ENCODE measurements at places on chromosomes 3 and 15.

DNA sequence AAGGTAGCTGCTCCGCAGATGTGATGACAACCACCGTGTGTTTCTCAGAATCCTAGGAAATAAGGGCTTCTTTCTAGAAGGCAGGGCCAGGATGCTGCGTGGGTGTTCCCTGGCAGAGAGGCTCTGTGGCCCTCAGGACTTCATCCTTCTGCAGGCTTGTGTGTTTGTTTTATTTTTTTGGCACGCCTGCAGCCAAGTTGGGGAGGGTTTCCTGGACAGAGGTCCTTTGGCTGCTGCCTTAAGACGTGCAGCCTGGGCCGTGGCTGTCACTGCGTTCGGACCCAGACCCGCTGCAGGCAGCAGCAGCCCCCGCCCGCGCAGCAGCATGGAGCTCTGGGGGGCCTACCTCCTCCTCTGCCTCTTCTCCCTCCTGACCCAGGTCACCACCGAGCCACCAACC, at the start of gene CLEC3B:
CLEC3B (plus strand) TSS at position 266 of the 400 bp plus-strand sequence; CDS start at position 326, 60 bp downstream.
- peak; percentile 66 for DNase-seq

DNA sequence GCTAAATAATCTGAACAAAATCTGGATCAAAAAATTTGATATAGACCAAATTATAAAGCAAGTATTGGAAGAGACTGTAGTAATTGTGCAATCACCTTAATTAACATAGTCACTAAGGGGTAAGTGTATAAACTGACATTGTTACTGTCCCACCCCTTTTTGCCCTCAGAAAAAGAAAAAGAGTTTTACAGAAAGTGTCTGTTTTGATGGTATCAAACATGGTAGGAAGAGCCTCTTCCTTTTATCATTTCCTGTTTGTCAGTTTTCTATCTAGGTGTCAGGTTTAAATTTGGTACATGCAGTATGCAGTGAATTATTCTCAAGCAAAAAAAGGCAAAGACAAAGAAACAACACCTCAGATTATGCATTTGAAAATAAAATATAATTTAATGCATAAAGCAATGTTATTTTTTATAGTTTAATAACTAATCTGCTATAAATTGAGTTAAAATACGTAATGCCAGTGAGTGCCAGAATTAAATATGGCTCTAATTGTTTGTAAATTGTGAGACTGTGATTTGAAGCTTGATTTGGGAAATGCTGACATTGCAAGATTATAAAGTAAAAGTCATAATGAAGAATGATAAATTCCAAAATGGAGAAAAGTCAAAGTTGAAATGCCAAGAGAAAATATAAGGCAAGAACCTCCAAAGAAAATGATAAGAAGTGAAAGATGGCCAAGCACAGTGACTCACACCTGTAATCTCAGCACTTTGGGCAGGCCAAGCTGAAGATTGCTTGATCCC, 30.3 kb upstream of the CMC1 start:
- DNase-seq, result no peak

DNA sequence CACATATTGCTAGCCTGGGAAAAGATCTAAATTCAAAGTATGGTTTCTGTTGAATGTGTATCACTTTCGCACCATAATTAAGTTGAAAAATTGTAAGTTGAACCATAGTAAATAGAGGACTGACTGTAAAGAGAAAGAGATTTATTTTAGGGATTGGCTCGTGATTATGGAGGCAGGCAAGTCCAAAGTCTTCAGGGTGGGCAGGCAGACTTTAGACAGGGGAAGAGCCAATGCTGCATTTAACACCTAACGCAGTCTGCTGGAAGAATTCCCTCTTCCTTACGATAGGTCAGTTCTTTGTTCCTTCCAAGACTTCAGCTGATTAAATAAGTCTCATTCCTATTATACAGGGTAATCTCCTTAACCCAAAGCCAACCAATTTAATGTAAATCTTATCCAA, 15.8 kb downstream of the C3orf85 start:
- DNase-seq, result no peak

DNA sequence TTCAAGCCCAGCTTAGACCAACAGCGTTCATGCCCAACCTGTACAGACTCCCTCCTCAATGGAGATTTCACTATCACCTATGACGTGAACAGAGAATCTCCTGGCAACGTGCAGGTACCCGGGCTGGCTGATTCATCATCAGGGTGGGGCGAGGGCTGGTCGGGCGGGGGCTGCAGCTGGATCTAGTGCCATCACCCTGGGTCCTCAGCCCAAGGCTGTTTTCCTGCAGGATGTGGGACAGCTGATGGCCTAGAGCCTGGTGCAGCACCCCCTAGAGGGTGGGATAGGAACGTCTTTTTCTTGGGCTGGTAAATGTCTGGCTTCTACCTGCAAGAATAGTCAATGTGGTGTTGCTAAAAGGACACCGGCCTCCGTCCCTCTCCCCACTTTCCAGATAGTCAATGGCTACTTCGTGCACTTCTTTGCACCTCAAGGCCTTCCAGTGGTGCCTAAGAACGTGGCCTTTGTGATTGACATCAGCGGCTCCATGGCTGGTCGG, 4.4 kb downstream of the ITIH3 start:
- DNase-seq, result no peak

DNA sequence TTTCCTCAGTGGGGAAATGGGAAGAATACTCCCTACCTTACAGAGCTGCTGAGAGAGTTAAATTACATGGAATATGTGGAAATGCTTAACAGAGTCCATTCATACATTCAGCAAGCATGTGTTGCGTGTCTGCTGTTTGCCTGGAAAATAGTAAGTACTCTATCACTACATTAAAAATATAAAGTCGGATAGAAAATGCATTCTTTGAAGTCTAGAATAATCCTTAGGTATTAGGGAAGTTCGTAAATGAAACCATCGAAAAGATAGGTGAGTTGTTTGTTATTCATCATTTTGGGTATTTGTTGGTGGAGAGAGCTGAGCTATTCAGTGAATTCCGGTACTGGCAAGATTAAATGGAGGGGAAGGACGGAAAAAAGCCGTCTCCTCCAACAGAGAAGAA, 200.1 kb downstream of the OPA1 start:
- DNase-seq, result no peak

GRCh38 chr3:193974671-193975535, 161.0 kb upstream of the HES1 start:
- no peak for DNase-seq

- DNase-seq, result no peak
Observed at GRCh38 chr3:169662843-169663160, 710 bp downstream of the MECOM start.

DNA sequence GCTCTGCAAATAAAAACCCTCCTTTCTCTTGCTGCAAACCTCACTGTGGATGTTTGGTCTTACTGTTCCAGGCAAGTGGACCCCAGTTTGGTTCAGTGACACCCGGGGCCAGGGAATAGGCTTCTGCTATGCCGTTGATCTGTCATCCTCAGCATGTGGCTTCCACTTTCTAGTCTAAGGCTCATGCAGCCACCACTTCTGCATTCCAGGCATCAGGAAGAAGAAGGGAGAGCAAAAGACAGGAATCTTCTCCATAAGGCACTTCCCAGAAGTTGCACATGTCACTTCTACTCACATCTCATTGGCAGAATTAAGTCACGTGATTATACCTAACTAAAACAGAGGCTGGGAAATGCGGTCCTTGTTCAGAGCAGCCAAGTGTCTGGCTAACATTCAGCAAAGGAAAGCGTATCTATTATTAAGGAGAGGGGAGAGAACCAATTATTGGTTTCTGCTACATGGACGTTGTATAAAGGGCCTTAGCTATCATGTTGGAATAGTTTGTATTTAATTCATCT, 173.6 kb upstream of the PFN2 start:
- no peak for DNase-seq

DNA sequence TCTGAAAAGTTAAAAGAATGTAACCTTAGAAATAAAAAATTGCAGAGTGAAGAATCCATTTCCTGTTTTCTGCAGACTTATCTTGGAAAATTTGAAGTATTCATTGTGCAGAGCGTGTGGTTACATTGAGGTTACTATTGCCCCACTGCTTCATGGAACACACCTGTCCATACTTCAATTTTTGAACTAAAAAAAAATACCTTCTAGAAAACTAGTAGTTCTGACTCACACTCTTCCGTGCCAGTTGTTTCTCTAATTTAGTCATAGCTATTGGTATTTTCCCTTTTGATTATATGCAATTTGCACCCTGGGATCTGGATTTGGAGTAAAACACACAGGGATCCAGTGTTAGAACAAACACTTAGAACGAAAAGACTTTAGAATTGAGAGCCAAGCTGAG, 111.8 kb upstream of the LYSMD4 start:
- peak; percentile 7 for DNase-seq

- peak; percentile 88 for DNase-seq
Observed at GRCh38 chr3:10977892-10978510, 14.5 kb upstream of the SLC6A1 start.

DNA sequence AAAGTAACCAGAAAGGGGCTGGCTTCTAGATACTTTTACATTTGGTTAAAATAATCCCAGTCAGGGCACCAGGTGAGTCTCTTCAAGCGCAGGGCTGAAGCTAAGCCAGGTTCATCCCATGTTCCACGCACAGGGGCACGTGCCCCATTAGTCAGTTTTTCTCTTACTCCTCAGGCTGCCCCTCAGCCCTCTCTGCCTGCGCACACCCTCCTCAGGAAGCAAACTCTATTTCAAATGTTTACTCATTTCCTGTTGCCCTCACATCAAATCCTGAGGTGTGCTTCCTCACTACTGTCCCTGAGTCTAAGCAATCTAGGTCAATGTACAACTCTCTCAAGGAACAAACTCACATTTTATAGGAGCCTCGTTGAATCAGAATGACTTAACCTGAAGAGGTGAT, 48.5 kb downstream of the THBS1 start:
- peak; percentile 33 for DNase-seq

- peak; percentile 1 for DNase-seq
Observed at GRCh38 chr3:42805141-42805821, 991 bp upstream of the HIGD1A start.

GRCh38 chr3:51711352-51712037, 4.6 kb downstream of the GRM2 start:
- DNase-seq, result no peak

DNA sequence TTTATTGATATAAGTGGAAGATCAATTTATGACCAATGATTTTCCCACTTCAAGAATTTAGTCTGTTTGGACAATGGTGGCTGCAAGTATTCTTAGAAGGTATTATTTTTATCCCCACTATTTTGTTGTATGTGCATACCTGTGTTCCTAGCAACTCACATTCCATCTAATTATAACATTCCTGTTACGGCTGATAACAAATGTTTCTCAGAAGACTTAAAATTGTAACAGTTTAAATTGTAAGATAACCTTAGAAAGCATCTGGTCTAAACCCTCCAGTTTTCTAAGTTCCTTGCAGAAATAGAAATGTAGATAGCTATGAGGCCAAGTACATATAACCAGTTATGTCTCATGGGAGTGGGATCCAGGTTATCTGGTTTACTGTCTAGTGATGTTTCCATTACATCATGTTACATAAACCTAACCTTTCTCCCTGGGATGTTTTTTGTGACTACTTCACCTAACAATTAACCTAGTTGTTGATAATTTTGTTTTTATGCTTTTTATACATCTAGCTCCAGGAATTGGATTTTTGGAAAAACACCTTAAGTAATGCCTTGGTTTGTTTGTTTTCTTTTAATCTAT, 11.1 kb upstream of the MFN1 start:
- no peak for DNase-seq

DNA sequence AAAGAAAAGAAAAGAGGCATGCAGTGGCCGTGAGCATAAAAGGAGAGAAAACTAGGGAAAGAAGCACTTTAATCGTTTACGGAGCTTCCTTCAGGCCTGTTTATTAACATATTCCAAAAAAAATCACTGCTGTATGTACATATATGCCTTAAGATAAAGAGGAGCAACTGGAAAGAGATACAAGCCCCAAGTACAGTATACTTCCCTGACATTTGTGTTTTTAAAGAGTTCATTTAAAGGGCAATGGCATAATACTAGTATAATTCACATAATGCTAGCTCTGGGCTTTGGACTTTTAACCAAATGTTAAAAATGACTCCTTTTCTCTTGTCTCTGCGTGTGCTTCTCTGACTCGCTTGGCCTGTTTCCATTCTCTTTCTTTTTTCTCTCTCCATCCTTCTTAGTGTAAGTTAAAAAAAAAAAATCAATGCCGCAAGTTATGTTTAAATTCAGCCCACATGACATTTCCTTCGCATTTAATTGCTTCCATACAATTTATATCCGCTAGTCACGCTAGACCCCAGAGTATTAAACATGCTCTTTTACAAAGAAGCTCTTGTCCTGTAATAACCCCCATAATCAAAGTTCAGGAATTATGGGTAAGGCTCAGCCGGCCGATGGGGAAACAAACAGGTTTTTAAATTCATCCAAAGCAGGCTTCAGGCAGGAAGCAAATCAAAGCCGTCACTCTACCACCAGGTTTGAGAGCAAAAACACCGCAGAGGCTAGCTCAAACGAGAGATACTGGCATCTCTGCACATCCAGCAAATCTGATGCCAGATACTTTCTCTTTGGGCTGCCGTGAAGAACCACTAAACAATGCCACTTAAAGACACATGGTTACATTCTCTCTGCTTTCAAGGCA, 19.4 kb downstream of the WWTR1 start:
- peak; percentile 94 for DNase-seq

DNA sequence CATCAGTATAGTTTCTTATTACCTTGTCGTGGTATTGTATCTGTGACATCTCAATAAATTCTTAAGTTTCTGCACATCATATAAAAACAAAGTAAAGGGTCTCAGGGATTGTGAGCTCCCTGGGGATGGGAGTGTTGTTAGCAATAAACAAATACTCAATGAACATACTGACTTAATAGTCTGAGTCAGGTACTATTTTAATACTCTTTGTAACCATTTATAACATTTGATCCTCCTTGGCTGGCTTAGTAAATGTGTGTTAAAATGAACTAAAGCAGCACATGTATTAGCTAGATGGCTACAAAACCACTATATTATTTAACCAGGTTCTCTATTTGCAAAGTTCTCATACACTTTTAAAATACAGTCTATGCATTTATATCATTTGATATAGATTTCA, 1.8 kb downstream of the ICE2 start:
- DNase-seq, result no peak

DNA sequence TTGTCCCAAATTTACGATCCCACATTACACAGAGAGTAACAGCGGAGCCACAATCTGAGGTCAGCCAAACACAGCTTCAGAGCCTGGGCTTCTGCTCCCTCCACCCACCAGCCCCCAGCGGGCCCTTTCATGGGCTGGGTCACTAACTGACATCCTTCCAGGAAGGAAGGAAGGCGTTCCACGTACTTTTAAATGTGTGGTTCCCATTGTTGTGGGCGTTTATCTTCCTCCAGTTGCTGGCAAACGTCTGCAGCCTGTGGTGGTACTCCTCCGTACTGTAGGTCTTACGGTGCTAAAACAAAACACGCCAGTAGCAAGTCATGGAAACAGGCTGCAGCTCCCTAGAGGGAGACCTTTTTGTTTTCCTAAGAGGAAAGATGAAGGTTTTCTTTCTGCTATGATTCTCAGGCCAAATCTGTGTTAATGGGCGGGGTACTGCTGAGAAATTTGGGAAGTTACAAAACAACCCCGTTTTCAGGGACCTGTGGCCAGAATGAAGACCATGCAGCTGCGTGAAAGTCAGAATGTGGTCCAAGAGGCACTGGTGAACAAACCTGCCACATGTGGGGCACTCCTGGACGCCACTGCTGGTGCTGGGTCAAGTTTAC, 7.6 kb downstream of the CTSH start:
- DNase-seq, result no peak

All from fibroblast of skin of right biceps (primary cell).